Activated T-helper 1 cell treated with anti-CD3 and anti-CD28 coated beads, Interleukin-2, amount 50 U/mL, for 16 hours (primary cell): ENCODE measurements at places on chromosomes 16 and 17.
A peak's percentile ranks its signal among the peaks of the same experiment; 100 is the strongest.

GRCh38 chr17:44920565-44920940, 5.3 kb upstream of the GFAP start:
- no peak for DNase-seq

DNA sequence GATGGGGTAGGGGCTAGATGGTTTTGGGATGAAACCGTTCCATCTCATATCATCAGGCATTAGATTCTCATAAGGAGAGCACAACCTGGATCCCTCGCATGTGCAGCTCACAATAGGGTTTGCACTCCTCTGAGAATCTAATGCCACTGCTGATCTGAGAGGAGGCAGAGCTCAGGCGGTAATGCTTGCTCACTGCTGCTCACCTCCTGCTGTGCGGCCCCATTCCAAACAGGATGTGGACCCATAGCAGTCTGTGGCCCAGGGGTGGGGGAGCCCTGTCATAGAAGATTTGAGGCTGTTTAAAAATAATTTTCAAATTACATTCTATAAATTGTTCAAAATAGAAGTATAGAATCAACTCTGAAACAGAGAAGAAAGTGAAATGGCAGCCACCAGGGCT, 50.8 kb downstream of the PHKB start:
- no peak for DNase-seq

DNA sequence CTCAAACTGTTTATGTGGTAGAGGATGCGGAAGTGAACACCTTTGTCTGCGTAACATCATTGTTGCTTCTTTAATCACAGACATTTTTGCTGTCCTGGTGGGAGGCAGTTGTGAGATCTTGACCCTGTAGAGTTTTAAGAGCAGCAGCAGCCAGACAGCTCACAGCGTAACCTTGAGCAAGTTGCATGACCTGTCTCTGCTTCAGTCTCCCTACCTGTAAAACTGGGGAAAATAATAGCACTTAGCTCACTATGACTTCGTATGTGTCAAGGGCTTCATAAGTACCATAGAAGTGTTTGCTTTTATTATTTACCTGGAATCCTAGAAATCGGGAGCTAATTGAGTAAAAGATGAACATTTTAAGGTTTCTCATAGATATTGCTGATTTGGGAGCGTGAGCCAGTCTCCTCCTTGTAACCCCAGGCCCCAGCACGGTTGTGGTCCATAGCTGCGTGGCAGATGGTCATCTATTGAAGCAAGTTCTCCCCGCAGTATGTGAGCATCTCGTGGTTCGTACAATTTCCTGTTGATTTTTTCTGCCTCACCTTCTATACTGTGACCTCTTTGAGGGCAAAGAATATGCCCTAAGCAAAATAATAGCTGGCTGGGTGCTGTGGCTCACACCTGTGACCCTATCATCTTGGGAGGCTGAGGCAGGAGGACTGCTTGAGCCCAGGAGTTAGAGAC, 34.4 kb downstream of the GPRC5B start:
- DNase-seq = no peak

DNA sequence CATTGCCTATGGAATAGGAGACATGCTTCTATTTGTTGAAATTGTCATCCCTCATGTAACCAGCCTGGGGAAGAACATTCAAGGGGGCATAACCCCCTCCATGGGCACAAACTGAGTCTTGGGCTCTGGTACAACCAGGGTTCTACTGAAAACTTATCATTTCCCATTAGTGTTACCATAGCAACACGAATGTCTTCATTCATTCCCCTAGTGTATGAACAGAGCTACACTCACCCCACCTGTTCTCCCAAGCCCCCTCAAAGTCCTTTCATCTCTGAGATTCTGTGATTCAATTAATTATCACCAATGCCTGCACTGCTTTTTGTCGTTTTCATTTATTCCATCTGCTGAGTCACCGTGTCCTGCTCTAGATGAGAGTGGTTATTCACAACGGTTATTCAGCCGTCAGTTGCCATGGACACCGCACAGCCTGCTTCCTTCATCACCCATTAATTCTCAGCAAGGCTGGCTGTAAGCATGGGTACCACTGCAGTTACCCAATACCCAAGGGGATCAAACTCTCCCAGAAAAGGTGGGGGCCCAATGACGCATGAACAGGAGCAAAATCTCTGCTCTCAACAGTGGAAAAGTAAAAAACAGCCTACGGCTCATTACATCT, 1.6 kb upstream of the GAST start:
- no peak for DNase-seq

- no peak for DNase-seq
Observed at GRCh38 chr17:4645642-4646041, 4.2 kb upstream of the ALOX15 start.

- DNase-seq = no peak
Observed at GRCh38 chr17:50918071-50918932, 52.1 kb upstream of the TOB1 start.

GRCh38 chr16:1706386-1707192, 594 bp downstream of the MAPK8IP3 start:
- DNase-seq = peak; percentile 9

- no peak for DNase-seq
Observed at GRCh38 chr16:84513123-84513522, 8.7 kb upstream of the MEAK7 start.

GRCh38 chr17:74249590-74250270, 24.3 kb upstream of the DNAI2 start:
- no peak for DNase-seq

GRCh38 chr17:31400481-31400950, 9.0 kb downstream of the RAB11FIP4 start:
- no peak for DNase-seq

GRCh38 chr16:1102921-1103635, 7.0 kb upstream of the C1QTNF8 start:
- DNase-seq = peak; percentile 60

GRCh38 chr16:12095275-12096156, 119.0 kb downstream of the SNX29 start:
- DNase-seq = peak; percentile 44

- DNase-seq = no peak
Observed at GRCh38 chr16:87043231-87044031, 273.8 kb downstream of the C16orf95 start.

DNA sequence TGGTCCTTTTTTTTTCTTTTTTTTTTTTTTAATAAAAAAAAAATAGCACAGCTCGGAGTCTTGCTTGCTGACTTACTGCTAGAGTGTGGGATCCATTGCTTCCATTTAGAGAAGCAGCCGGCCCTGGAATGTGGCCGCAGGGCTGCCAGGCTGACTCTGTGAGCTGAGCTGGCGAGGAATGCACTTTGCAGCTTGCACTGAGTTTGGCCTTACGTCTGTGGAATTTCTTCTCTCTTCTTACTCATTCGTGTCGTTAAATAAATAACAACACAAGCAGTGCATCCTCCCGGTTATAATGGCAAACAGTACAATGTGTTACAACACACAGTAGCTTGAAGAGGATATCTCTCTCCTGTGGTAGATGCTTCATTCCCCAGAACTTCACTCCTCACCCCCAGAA, 69.2 kb downstream of the PRKCB start:
- no peak for DNase-seq

DNA sequence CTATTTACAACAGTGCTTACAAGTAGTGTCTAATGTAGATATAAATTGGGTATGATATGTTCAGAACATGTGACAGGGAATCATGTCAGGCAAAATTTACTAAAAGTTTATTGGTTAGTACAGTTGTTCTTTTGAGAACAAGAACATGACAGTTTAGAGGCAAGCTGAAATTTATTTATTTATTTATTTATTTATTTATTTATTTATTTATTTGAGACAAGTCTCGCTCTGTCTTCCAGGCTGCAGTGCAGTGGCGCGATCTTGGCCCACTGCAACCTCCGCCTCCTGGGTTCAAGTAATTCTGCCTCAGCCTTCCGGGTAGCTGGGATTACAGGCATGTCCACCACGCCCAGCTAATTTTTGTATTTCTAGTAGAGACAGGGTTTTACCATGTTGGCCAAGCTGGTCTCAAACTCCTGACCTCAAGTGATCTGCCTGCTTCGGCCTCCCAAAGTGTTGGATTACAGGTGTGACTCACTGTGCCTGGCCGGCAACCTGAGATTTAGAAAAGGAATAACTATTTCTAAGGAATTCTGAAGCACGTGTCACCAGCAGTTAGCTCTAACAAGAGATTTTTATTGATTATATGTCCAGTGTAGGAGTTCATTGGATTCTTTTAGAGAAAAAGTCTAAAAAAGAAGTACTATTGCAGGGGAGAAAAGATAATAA, 24.9 kb downstream of the MRTFB start:
- no peak for DNase-seq

GRCh38 chr17:72244494-72244893, 123.7 kb downstream of the SOX9 start:
- no peak for DNase-seq

GRCh38 chr17:35804658-35805192, 4.6 kb upstream of the TAF15 start:
- no peak for DNase-seq

GRCh38 chr17:36105781-36106492, 2.3 kb downstream of the CCL4 start:
- DNase-seq = no peak

DNA sequence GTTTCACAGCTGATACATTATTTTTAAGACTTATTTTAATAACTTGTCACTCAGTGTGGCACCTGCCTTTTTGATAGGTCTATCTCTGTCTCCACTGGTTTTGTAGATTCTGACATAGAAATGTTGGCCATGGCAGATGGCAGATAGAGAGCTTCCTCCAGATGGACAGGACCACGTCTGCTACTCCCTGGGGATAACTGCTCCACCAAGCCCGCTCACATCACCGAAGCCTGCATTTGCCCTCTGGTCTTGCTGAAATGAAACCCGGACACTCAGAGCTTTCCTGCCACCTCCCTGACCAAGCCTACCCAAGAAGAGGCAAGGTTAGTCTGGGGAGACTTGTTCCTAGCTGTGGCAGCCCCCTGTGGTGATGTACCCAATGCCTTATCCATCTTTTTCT, 16.4 kb upstream of the HAP1 start:
- DNase-seq = no peak

GRCh38 chr17:38896346-38896954, 26.6 kb downstream of the LASP1 start:
- no peak for DNase-seq

DNA sequence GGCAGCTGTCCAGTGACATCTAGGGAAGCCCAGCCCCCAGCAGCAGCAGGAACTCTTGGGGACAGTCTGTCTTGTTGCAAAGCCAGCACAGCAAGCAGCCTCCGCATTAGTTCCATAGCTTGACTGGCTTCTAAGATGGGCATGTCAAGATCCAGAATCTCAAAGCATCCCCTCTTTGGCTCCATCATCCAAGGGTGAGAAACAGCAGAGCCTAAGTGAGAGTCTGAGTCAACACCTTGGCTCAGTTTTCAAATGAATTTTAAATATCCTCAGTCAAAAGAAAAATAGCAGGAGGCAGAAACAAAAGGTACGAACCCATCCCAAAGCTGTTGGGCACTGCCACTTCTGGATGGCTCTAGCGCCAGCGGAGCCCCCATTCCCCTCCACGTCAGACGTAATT, 2.2 kb downstream of the CLDN9 start:
- DNase-seq = no peak

DNA sequence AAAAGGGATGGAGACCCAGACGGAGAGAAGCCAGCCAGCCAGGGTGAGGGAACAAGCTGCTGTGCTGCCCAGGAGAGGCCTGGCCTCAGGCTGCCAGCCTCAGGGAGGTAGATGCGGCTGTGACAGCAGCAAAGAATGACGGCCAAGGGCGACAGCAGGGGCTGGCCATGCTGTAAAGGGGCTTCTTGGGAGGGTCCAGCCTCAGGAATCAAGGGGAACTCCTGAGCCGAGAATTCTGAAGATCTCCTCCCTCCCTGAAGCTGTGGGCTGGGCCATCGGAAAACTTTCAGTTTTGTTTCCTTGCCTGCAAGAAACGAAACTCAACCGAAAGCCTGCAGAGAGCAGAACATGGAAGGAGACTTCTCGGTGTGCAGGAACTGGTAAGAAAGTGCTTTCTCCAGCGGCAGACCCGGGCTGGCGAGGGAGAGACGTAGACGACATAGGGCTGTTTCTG, at the start of gene XAF1:
Gene XAF1, plus strand, starts transcription at position 316 of the 454 bp plus-strand sequence. Its CDS starts 33 bp downstream, at position 349.
- DNase-seq = no peak

- DNase-seq = no peak
Observed at GRCh38 chr17:67438667-67439066, 61.6 kb downstream of the PITPNC1 start.

DNA sequence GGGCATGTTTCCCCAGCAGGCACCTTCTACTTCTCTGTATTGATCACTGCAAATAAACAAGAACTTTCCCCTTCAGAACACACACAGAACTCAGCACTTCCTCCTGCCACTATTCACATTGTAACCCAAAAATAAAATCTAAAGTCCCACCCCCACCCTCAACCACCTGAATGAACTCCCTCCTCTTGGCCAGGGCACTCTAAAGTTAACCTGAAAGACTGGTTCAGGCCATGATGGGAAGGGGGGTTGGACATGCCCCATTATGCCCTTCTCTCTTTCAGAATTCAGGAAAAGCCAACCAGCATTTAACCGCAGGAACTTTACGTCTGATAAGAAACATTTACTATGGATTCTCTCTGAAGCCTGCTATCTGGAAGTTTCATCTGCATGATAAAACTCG, 27.4 kb upstream of the CCL2 start:
- no peak for DNase-seq

DNA sequence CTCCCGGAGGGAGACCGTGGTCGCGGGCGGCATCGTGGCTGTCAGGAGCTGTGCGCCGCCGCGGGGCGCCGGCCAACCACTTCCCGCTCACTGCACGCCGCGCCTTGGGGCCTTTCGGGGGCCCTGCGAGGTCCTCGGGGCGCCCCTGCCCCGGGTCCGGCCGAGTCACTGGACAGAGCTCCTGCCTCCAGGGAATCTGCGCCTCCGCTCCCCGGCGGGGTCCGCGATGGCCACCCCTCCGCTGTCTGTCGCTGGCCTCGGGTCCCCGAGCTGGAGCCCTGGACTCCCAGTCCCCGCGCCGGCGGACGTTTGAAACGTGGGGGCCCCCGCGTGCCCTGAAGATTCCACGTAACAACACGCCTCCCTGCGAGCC, at the start of gene QRICH2:
Gene QRICH2, minus strand, starts transcription at position 311 of the 373 bp plus-strand sequence. Its CDS starts 278 bp downstream, at position 33.
- DNase-seq = no peak

DNA sequence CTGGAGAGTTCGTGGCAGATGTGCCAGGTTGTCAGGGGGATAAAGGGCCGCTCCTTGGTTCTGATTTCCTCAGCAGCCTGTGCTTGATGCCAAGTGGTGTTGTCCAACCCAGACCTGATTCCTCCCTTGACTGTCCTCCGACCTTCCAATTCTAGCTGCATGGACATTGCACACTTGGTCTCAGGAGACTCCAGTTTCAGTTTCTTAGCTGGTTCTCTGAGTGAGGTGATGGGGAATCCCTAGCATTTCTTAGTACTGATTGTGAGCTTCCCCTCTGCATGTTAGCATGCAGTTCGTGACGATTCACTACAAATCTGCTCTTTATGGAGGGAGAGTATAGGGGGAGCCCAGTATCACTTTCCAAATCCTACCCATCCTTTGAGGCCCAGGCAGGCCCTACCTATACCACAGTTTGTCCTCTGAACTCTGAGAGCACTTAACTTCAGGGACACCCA, 12.4 kb upstream of the CCR7 start:
- DNase-seq = no peak
